Neural crest cell (in vitro differentiated cells): ENCODE measurements at places on chromosomes 13 and 19.
A peak's percentile ranks its signal among the peaks of the same experiment; 100 is the strongest.

DNA sequence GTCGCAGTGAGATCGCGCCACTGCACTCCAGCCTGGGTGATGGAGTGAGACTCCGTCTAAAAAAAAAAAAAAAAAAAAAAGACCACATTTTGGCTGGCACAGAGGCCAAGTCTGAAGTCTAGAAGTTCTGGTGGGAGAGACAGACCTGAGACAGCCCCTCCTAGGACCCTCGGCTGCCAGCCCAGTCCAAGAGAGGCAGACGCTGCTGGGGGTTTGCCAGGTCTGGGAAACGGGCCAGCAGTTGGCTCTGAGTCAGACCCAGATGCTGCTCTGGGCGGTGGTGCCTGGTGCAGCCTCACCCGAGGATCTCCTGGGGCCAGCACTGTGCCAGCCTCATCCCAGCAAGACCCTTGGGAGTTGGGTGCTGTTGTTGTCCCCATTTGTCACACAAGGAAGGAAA is 5.8 kb downstream of the FCHO1 start:
- DNase-seq = no peak

- no peak for DNase-seq
These were observed 1.8 kb downstream of the LSM4 start for GRCh38 chr19:18320865-18321733.

DNA sequence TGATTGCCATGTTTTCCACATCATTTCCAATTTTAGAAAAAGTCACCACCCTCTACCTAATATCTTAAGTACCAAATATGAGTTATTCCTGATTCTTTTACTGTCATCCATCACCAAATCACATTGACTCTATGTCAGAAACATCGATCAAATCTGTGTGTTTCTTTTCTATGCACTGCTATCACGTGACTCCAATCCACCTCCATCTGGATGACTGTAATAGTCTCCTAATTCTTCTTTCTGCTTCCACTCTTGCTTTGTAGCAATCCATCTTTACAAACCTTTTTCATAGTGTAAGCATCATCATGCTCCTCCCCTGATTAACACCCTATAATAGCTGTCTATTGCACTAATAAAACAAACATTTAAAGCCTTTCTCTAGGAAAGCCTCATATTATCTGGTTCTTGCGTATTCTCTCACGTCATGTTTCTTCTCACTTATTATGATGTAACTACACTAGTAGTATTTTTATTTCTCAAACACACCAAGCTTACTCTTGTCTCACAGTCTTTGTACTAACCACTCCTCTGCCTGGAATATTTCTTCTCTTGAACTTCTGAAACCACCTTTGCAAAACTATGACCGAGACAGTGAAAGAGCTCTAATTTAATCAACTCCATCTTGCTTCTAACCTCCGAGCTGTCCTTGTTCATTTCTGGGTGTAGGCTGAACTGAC is 10.7 kb upstream of the FPR3 start:
- DNase-seq = no peak

DNA sequence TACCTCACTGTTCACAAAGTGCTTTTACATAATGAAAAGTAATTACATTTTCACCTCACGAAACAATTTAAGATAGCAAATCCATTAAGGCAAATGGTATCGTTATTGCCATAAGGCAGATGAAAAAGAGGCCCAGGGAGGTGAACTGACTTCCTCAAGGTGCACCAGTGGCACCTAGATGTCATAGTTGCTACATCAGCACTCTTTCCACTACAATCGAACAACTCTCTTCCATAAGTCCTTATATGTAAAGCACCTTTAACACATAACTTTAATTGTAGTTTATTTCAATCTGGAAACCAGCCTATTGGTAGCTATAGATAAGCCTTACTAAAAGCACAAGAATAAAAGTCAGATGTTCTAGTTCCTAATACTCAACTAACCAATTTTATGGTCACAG is 35.1 kb downstream of the XPO4 start:
- no peak for DNase-seq

GRCh38 chr13:99895444-99896368 is 75.9 kb downstream of the ZIC5 start:
- peak; percentile 31 for DNase-seq

DNA sequence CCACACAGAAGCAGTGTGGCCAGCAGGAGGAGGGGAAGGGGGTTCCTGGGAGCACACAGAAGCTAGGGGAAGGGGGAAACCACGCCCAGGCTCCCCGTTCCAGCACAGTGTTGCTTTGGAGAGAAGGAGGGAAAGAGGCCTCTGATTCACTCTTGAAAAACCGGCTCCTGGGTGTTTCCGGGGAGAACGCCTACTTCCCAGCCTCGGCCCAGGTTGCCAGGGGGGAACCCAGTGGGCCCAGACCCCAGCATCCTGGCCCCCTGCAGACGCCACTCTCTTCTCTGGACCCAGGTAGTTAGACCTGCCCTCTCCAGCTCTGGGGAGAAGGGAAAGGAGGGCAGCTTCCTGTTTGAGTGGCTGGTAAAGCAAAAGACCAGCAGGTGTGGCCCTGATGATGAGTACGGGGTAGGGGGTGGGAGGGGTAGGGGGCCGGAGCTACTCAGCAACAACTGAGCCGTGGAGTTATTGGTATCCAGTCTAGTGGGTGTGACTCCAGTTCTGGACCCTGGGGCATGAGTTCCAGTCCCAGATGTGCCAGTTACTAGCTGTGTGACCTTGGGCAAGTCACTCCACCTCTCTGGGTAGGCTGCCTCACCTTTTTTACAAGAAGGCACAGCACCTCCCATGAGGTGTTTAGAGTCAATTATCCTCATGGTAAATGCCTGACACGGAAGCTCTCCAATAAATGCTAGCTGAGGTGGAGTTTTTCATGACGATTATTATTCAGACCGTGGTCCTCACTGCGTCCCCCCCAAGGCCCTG is 836 bp downstream of the GIPC1 start:
- no peak for DNase-seq

GRCh38 chr13:50448535-50448998 is 394.9 kb downstream of the DLEU7 start:
- DNase-seq = no peak

DNA sequence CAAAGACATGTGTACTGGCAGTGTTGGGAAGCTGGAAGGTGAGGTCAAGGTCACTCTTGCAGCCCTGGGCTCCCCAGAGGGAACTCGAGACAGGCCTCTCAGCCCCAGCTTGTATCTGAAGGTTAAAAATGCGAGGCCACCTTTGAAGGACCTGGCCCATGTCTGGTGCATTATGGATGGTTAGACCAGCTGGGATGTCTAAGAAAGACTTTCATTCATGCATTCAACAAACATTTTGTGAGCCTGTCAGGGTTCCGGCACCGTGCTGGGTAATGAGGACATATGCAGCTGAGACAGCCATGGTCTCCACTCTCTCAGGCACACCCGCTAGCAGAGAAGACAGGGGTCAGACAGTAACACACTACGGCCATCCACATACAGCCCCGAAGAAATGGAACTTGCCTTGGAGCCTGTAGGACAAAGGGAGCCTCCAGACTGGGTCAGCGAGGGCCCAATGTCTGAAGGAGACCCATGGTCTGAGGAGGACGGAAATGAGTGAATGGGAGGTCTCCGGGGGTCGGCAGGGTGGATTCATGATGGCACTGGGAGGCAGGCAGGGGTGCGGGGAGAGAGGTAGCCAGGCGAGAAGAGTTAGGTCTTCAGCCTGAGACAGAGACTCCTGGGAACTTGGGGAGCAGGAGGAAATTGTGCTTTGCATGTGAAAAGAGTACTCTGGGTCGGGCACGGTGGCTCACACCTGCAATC is 19.0 kb downstream of the VSTM2B start:
- DNase-seq = no peak

- DNase-seq = no peak
These were observed 3.8 kb downstream of the CD22 start for GRCh38 chr19:35332817-35333216.

GRCh38 chr19:10690341-10690781 is 10.9 kb upstream of the QTRT1 start:
- no peak for DNase-seq

DNA sequence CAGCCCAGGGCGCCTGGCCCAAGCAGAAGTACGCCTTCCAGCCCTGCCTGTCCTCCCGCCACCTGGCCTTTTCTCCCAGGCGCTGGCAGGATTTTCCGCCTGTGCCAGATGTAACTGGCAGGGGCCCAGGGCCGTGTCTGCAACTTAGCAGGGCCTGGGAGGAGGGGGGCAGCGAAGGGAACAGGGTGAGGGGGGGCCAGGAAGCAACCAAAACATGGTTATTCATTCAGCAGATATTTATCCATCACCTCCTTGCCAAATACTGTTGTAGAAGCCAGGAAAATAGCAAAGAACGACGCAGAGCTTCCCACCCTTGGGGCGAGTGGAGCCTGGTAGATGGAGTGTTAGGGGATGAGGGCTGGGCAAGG is 5.6 kb downstream of the TLE6 start:
- DNase-seq = no peak

DNA sequence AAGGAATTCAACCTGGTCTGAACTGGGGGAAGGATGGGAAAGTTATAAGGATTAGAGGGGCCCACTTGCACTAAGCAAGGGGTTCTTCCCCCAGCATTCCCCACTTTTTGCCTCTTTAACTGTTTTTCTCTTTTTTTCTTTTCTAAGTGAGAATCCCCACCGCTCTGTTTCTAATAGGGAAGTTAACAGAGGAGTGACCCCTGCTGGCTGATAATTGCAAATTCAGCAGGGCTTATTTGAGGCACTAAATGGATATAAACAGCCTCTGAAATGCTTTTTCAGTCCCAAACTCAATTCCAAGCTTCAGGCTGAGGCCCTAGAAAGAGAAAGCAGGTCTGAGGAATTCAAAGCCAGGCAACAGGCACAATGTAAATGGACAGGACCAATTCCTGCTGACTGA is 38.2 kb upstream of the CEACAM21 start:
- no peak for DNase-seq

DNA sequence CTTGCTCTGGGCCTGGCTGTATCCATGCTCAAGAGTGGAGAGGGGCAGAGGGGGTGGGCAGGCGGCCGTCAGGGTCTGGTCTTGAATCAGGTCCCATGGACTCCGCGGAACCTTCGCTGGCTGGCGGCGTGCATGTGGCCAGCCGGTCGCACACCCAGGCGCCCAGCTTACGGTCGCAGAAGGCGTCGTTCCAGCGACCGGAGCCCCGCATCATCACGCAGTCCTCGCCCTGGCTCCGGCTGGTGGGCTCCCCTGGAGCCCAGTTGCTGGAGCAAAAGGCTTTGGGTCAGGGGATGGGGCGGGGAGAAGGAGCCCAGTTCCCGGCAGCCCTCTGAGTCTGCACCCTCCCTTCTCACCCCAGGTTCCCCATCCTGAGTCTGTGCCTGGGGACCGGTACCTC is 8.5 kb downstream of the TRAPPC5 start:
- no peak for DNase-seq

GRCh38 chr19:4844348-4845179 is 13.1 kb upstream of the TICAM1 start:
- no peak for DNase-seq

DNA sequence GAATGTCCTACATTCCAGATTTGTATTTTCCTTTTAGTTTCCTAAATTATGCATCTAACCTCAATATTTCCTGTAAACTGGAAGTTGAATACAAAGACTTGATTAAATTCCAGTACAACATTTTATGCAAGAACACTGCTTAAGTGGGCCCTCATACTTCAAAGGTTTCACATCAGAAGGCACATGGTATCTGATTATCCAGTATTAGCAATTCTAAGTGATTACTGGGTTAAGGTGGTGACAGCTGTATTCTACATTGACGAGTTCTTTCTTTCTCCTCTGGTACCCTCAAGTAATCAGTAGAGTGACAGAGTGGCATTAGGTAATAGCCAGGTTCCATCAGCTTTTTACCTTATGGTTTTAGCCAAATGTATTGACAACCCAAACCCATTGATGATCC is 18.3 kb downstream of the BIVM start:
- DNase-seq = no peak

DNA sequence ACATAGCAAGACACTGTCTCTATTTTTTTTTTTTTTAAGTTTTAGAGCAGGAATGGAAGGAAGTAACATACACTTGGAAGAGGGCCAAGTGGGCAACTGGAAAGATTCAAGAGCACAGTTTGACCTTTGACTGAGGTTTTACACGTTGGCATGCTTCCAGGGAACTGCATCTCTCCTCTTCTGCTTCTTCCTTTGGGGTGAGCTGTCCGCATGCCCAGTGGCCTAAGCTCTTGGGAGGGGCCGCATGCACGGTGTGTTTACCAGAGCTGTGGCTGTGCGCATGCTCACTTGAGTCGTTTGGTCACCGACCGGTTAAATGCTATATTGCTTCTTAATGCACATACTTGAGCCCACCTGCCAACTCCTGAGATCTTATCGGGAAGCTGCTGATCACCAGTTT is 727.7 kb downstream of the UQCRFS1 start:
- no peak for DNase-seq

DNA sequence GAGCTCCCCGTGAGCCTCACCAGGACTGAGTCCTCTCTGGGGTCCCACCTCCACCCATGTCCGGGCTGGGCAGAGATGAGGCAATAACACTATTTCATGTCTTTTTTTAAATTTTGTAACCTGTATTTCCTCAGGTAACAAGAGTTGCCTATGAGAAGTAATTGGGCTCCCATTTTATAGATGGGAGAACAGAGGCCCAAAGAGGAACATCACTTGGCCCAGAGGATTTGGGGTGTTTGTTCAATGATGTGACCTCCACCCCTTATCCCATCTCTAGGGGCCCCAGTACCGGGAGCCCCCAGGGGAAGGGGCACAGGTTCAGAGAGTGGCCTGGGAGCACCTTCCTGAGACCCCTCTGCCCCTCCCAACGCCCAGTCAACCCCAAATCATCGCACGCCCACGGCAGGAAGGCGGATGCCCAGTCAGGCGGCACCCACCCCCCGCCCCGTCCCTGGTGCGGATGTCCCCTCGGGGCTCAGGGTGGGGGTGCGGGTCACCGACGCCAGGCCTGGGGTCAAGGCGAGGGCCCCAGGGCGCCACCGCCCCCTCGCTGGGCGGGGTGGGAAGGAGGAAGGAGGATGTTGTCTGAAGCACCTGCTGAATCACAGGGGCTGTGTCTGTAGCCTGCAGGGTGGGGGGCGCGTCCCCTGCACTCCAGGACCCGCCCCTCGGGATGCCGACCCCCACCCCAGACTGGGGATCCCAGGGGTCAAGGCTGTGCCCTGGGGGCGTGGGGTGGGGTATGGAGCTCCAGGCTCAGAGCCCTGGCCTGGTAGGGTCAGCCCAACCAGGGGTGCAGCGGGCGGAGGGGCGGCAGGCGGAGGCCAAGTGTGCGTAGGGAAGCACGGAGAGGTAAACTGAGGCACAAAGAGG is 9.0 kb upstream of the CIRBP start:
- no peak for DNase-seq

DNA sequence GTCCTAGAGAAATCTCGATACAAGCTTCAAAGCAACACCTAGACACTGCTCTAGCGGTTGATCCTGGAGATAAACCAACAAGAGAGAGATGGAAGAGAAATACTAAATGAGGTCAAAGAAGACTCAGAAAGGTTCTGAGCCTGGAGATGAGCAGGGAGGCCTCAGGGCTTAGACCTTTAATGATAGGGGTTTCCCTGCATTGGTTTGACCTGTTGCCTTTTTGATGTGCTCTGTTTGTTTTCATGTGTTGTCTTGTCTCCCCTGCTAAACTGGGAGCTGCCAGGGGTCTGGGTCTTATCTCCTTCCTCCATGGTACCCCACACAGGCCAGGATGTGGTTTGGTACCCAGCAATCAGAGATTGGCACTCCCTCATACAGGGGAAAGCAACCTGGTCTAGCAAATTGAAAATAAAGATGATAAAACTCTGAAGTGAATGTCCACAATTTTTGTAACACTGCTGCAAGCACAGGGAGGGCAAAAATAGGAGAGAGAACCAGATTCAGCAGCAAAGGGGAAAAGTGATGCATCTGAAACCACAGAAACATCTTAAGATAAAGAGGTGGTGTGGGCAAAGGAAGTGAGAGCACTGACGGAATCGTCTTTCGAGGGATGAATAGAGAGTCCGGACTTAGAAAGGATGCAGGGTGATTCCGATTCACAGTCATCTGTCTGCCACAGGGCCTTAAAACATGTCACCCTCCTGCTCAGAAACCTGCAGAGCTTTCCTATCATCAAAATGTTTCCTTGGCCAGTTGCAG is 3.5 kb downstream of the FFAR2 start:
- no peak for DNase-seq
